ENCODE measurements at places on chromosomes 7 and 10.

GRCh38 chr7:51366930-51367613 lies 50.5 kb upstream of the COBL start:
- peak; percentile 58 for DNase-seq

- peak; percentile 73 for DNase-seq
These were observed 12.7 kb downstream of the HNRNPF start for GRCh38 chr10:43396061-43396927.

GRCh38 chr7:44762726-44763522 lies 14.3 kb downstream of the ZMIZ2 start:
- no peak for DNase-seq

- no peak for DNase-seq
These were observed 161.0 kb downstream of the SEM1 start for GRCh38 chr7:96548664-96549063.

DNA sequence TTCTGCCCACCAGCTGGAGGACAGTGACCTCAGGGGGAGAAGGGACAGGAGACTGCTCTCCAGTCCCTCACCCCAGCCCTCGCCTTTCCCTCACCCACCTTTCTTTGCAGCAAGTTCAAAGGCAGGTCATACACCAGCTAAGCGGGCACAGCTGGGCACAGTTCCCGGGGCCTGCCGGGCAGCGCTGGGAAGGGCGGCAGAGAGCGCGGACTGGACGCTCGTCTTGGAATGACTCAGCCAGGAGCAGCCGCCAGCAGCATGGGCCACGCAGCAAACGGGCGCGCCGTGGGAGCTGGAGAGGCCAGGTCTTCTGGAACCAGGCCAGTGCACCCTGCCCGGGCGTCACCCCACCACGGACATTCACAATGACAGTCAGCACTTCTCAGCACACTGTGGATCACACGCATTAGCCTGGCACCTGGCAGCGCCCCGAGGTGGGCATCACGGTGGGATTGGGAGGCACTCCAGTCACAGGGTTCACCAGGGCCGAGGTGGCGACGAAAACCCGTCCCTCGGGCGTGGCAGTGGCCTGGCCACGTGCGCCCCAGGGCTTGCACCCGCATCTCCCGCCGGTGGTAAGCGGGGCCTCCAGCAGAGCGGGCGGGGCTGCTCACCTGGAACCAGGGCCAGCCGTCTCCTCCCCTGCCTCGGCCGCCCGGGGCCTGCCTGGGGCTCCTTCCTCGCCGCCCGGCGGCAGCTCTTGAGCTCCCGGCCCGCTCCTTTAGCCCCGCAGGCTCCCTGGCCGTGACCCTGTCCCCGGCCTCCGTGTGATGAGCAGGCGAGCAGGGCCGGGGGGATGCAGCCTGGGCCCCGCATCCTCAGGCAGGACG lies 29.0 kb upstream of the WDFY4 start:
- DNase-seq, result no peak

DNA sequence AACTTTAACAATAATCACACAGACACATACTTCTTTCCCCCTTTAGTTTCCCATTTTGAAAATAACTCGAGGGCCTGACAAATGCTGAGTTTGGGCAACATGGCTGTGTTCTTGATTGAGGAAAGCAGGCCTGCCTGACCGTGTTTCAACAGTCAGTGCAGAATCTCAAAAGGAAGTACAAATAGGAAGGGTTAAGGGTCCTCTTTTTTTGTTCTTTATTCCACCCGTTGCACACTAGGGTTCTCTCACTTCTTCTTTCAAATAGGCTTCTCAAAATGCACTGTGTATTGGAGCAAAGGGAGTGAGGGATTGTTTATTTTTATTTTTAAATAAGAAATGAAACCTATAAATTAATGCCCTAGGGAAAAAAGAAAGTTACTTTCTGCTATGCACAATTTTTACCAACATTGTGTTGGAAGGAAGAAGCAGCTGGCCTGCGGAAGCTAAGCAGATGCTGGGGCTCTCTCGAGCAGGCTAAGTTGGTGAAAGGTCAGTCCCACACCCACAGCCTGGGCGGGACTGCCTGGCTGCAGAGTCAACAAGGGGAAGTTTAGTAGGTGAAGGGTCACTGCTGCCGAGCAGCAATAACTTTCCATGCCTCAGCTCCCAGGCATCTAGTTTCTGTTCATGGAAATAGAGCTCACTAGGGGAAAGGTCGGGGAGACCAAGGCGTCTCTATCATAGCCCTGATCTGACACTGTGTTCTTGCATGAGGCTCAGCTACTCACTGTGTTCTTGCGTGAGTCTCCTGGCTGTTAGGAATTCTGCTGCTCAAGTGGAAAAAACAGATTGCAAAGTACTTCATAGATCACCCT lies 12.2 kb upstream of the PDK4 start:
- DNase-seq, result no peak

GRCh38 chr10:109386921-109387320 lies 536.4 kb downstream of the XPNPEP1 start:
- DNase-seq, result no peak

GRCh38 chr7:157445956-157446295 lies 109.1 kb downstream of the DNAJB6 start:
- no peak for DNase-seq

GRCh38 chr10:66215920-66216319 lies 709.9 kb upstream of the LRRTM3 start:
- no peak for DNase-seq

- no peak for DNase-seq
These were observed 12.0 kb downstream of the HOXA4 start for GRCh38 chr7:27118580-27118979.

DNA sequence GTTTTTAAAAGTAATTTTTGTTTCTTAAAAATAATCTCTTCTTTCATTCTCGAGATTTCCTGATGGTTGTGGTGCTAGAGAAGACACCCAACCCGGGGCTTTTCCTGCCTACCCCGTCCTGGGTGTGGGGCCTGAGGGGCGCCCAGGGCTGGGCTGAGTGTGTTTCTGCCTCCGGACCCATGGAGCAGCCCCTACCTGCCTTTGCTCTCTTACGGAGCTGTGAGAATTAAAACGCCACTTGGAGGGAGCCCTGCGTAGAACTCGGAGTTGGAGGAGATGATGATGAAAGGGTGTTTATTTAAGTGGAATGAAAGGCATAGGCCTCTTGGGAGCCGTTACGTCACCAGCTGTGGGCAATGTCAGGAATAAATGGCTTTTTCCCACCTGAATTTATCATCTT lies 261.8 kb upstream of the SHH start:
- no peak for DNase-seq

DNA sequence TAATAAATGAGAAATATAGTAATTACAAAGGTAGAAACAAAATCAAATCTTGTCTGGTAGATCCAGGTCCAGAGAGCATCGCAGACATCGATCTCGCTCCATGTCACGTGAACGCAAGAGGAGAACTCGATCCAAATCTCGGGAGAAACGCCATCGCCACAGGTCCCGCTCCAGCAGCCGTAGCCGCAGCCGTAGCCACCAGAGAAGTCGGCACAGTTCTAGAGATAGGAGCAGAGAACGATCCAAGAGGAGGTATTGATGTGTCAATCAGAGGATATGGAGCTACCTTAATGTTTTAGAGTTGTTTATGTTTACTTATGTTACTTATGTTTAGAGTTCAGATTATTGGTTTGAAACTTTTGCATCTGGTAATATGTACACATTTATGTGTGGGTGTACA lies 57.8 kb downstream of the LUC7L2 start:
- DNase-seq, result no peak

DNA sequence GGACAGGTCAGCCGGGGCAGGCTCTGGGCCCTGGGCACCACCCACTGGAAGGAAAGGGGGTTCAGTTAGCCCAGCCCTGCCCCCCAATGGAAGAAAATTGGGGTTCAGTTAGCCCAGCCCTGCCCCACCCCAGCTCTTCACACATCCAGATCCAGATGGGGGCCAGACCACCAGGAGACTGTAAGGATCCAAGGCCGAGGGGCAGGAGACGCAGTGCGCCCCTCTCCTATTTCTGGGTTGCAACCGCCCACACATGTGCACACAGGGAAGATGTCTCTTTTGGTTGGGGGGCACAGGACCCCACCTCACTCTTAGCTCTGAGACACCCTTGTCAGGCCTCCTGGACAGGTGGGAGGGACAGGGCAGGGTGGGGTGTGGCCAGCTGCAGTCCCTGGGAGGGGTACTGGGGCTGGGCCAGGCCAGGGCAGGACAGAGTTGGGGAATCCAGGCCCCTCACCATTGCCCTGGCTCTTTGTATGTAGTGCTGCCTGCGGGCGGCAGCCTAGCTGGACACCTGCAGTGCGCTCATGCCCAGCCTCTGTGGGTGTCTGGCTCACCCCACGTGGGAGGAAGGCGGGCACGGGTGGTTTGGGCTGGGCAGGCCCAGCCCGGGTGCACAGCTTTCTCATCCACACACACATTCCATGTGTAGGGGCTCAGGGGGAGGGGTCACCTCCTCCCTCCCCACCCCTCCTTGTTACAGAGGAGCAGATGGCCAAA lies 141.2 kb downstream of the LHPP start:
- DNase-seq, result no peak

DNA sequence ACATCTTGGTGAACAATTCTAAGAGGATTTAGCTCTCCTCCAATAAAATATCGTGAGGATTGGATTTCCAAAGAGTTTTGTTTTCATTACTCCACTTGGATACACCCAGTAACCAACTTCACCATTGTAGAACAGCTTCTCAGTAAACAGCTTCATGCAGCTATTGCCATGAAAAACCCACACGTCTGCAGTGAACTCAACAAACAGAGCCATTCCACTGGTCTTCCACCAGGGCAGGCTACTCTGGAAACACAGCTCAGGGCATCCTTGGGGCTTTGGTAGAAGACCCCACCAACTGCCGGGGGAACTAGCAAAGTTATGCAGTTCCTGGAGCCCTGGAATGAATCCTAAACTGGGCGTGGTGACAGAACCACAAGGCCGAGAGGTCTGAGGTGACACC lies 77.4 kb downstream of the CALN1 start:
- no peak for DNase-seq

- no peak for DNase-seq
These were observed 234.7 kb upstream of the NPY start for GRCh38 chr7:24049296-24049695.

GRCh38 chr7:154953006-154953684 lies 49.8 kb downstream of the PAXIP1 start:
- DNase-seq, result no peak

GRCh38 chr7:134472572-134473244 lies 13.8 kb upstream of the AKR1B1 start:
- DNase-seq, result no peak

DNA sequence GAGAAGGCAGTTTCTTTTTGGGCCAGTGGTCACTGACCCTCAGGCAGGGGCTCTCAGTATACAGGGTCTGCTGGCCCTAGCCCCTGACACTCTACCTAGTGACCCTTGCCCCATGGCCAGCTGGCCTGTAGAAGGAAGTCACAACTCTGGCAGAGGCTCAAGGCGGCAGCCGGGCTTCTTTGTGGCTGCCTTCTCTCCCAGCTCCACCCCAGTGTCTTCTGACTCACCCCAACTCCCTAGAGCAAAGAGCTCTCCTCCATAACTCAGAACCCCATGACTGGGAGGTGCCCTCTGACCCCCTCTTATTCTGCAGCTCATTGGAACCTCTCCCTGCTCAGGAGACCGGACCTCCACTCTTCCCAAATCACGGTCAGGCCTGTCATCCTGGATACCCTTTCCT lies 358.2 kb downstream of the FGFR2 start:
- no peak for DNase-seq

DNA sequence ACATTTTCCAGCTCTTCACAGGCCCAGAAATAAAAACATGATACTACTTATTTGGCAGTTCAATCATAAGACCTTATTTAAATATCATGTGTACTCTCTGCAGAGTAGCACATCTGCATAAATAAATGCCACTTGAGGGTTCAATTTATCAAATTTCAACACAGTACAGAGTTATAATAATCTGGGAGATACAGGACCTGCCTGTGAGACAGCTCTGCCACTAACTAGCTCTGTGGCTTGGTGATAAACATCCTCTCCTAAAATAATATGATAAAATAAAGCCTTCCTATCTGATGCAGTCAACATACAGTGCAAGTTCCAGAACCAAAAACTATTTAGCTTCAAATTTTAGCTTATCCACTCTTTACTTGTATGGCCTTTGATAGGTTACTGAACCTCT lies 90.9 kb upstream of the GATAD1 start:
- no peak for DNase-seq

- DNase-seq, result no peak
These were observed 103.8 kb downstream of the POLL start for GRCh38 chr10:101484175-101484745.

DNA sequence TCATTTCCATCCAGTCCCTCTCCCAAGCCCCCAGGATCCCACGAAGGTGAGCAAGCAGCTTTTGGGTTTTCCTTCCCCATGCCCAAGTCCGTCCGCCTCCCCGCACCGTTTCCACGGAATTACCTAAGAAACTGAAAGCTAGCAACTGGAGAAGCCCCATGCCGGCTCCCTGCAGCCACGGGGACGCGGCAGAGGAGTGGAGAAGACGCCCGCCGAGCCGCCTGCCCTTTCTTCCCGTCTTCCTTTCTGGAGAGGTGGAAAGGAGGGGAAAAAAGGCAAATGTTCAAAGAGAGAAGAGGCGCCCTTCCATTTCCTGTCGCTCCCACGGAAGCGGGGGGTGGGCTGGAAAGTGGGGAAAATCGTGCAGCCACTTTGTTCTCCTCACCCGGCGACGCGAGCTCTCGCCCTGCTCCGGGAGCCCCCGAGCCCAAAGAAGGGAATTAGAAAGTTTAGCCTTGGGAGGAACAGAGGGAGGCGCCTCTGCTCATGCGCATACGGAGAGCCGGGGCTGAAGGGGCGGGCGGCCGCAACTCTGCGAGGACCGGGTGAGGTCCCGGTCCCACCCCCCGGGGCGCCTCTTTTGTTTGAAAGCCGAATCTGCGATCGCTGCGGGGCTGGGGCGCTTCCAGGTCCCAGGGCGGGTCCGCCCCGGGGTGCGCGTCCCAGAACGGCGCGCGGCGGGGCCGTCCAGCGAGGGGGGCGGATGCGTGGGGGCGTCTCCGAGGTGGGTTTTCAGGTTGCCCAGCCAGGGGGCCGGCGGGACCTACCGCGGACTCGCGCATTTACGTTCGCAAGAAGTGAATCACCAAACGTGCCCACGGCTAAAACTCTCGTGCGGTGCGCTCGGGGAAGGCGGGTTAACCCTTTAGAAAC lies at the start of gene LAMB1:
TSS of gene LAMB1 (minus strand) at position 436 of the 873 bp plus-strand sequence. CDS start at position 160, 276 bp downstream.
- DNase-seq, result peak; percentile 44

GRCh38 chr7:120714945-120715344 lies 143.0 kb downstream of the TSPAN12 start:
- no peak for DNase-seq

DNA sequence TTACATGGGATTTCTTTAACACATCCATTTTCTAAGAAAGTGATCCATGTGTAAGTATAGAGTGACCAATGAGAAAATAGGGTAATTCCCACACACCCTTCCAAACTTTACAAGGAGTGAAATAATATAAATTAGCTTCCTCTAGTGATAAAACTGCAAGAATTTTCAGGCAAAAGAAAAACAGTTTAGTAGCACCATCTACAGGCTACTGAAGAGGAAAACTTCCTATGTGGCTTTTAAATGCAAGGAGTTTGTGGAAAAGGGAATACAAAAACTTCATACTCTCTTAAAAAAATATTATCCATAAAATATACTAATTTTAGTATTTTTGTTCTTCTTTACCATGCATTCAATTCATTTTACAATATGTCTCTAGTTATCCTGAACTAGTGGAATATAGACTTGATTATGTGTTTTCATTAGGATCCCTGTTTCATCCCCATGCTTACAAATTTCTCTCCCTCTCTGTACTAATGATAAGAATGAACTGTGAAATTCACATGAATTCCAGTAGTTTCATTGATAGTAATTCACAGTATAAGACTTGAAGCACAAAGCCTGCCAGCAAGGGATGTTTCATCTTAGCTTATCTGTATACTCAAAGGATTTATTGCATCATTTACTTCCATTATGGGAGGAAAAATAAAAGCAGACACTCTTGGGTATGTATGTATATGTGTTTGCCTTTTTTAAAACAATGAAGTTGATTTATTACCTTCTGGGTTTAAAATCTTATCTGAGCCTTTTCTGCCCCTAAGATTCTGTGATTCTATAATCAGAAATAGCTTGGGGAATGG lies 442.9 kb downstream of the AUTS2 start:
- DNase-seq, result no peak
